Activated naive CD4-positive, alpha-beta T cell (primary cell): ENCODE measurements at places on chromosomes 1 and 21.

GRCh38 chr1:240999826-241000225 is 357.2 kb downstream of the RGS7 start:
- DNase-seq = no peak

DNA sequence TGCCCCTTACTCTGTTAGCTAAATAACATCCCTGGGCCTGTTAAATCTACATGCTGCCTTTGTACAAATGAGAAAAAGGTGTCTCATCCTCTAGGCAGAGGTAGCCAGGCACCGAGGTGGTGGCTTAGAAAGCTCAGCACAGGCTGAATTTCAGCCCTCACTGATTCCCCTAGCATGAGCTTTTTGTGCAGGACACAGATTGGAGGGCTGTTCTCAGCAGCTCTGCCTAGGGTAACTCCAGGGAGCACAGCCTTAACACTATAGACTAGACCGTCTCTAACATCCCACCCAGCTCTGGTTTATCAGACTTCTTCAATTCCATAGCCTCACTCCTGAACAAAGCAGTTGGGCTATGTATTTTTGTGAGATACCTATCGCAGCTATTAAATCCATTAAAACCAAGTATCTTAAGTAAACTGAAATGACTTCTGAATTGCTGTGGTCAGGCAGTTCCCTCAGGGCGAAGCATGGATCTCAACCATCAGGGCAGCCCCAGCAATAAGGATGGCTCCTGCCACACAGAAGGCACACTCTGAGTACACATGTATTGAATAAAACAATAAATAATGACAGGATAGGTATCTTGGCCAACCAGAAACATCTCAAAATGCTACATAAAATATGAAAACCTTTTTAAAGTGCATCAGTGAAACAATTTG is 14.8 kb downstream of the S100A6 start:
- no peak for DNase-seq

DNA sequence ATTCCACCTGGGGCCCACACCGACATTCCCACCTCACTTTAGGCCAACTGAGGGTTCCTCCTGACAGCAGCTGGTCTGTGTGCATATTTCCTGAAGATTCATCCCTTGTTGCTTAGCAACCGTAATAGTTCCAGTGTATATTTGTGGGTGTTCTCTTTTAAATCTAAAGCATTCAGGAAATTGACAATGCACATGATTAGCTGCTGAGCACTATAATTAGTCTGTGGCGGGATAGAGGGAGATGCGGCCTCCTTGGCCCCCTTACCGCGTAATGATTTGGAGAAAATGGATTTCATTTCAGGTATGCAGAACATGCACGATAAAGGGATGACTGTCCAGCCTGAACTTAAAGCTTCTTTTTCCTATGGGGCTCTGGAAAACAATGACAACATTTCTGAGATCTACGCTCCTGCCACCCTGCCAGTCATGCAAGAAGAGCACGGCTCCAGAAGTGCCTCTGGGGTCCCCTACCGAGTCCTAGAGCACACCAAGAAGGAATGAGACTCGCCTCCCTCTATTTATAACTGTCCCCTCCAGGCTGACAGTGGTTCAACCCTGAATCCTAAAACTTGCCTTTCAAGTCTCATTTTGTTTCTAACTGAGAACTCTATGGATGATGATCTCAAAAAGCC is 33.8 kb upstream of the RCAN3 start:
- no peak for DNase-seq

DNA sequence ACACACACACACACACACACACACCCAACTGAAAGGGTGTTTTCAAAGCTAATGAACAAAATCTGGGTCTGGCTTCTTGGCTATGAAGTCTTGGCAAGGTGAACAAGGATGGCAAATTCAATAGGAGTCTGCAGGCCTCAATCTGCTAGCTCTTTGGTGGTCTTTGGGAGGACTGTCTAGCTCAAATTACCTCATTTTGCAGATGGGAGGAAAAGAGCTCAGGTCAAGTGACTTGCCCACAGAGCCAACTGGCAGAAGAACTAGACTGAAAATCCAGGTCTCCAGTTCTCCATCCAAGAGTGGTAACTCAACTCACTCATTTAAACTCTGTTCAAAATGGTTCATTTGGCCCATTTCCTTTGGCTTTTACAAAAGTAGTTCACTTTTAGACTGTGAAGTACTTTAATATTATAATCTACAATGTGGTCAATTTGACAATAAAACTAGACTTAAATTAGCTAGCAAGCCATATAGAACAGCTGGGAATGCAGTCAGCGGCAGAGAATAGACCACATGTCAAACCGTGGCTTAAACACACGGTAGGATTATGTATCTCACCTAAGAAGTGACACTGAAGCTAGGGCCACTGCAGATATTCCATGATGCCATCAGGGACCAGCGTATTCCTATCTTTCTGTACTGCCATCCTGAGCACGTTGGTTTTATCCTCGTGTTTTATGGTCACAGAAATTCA is 112.9 kb downstream of the APP start:
- no peak for DNase-seq

DNA sequence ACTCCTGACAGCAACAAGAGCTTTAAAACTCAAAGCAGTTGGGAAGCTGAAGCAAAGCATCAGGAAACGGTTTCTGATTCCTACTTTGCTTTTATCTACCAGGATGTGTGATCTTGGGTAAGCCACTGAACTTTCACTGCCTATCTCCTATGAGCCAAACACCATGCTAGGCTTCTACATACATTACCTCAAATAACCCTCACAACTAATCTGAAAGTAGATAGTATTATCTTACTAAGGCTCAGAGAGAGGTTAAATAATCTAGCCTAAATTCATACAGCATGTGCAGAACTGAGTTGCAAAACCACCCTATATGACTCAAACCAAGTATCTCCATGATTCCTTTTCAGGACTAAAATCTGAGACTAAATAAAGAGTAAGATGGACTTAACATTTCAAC is 83.8 kb downstream of the EVI5 start:
- DNase-seq = no peak

GRCh38 chr1:240991230-240991629 is 365.8 kb downstream of the RGS7 start:
- no peak for DNase-seq

DNA sequence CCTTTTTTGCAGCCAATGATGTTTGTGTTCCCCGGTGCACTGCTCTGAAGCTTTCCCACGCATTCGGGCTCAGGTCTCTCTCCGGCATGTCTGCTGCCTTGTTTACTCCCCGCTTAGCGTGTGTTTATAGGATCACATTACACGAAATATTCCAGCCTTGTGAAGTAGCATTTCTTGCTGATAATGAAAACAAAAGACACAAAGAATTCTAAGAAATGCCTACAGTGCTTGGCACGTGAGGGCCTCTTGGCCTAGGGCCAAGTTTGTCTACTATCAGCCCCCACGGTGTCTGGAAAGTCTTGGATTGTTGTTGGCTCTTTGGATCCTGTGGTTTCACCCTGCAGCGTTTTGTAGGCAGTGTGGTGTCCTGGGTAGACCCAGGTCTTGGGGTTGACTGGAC is 11.2 kb upstream of the GSTM4 start:
- DNase-seq = no peak

GRCh38 chr21:35840949-35841348 is 219.4 kb downstream of the SETD4 start:
- no peak for DNase-seq

DNA sequence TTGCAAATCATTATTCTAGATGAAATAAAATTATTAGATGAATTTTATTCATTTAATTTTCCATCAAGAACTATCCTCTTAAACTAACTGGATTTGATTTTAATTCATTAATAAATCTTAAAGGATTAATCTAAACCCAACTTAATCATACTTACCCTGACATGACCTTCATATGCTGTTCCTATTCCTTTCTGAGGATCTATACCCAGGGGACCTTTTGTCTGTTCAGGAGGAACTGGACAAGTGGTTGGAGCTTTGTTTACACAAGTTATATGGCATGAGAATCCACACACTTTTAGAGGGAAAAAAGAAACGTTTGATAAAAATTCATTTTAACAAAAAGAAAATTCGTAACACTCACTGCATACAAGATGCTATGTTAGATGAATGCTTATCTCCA is 95.2 kb downstream of the COQ8A start:
- no peak for DNase-seq

DNA sequence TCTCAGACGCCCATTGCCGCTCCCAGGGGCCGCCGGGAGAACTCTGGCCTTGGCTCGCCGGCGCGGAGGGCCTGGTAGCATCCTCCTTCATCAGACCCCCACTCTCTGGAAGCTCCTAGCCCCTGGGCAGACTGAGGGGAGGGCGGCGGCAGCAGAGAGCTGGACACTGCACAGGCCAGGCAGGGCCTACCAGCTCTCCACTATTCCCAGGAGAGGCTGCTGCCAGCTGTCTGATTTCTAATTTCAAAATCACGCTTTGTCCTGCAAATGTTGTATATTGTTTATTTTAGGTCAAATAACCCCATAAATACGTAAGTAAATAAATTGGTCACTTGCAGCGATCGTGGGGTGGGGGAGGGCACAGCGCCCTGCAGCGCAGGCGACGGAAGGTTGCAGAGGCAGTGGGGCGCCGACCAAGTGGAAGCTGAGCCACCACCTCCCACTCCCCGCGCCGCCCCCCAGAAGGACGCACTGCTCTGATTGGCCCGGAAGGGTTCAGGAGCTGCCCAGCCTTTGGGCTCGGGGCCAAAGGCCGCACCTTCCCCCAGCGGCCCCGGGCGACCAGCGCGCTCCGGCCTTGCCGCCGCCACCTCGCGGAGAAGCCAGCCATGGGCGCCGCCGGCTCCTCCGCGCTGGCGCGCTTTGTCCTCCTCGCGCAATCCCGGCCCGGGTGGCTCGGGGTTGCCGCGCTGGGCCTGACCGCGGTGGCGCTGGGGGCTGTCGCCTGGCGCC is at the start of gene MTARC1:
MTARC1 (plus strand) TSS at position 577 of the 732 bp plus-strand sequence; CDS start at position 609, 32 bp downstream.
- no peak for DNase-seq

DNA sequence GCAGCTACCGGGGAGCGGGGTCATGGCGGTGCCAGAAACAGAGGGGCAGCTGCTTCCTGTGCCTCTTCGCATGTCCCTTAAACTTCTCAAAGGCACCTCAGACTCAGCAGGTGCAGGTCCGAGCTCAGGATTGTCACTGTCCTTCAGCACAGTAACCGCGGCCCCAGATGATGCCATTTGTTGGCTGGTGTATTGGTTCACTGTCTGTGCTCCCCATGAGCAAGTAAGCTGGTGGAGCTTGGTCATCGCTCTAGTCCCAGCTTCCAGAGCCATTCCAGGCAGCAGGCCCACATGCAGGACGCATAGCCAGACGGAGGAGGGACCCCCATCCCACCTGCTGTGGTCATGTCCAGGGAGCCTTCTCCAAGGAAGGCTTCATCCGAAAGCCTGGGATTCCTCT is 154.0 kb upstream of the AJAP1 start:
- DNase-seq = no peak

GRCh38 chr1:210302501-210302900 is 26.2 kb upstream of the HHAT start:
- DNase-seq = no peak

GRCh38 chr1:111553196-111553595 is 49.8 kb upstream of the ADORA3 start:
- no peak for DNase-seq

GRCh38 chr1:208584167-208584755 is 340.1 kb upstream of the PLXNA2 start:
- no peak for DNase-seq

DNA sequence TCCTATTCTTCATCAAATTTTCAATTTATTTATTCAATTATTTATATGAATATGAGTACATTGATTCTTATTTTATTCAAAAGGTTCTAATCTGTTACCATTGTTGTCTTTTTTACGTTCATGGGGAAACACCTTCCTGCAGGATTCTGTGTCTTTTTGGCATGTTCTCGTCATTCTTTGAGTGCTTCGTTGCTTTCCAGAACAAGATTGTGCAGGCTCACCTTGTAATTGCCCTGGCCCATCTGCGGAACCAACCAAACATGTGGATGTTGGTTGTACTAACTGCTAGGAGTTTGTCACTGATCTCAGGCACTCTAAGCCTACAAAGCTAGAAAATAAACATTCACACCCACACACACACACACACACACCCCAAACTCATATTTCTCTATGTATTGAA is 182.1 kb downstream of the TTLL7 start:
- no peak for DNase-seq

DNA sequence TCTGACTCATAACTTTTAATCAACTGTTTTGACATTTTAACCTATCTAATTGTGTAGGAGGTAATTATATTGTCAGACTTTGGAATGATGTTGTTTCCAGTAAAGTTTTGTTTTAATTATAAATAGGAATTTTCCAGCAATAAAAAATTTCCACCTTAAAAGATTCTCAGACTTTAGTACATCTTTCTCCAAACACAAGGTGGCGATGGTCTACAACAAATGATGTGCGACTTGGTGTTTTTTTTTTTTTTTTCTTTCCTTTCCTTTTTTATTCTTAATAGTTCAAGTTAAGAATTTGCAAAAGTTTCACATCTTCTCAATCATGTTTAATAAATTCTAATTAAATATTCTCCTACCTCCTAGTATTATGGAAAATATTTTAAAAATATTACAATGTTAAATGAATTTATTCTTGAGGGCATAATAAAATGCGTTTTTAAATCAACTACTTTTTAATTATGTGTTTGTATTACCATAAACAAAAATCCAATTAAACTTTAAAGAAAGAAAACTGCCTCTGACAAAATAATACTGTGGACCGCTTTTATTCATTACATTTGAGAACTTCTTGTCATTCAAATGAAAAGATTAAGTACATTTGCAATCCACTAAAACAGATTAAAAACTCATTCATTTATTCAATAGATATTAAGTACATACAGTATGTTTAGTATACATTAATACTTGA is 4.4 kb upstream of the ADAMTS1 start:
- DNase-seq = no peak

- DNase-seq = no peak
Observed at GRCh38 chr1:204455063-204455830, 39.4 kb downstream of the PIK3C2B start.

GRCh38 chr1:162141281-162142054 is 72.0 kb downstream of the NOS1AP start:
- DNase-seq = no peak

GRCh38 chr1:220040028-220040596 is 6.2 kb downstream of the EPRS1 start:
- no peak for DNase-seq

GRCh38 chr1:7009741-7010525 is 224.7 kb downstream of the CAMTA1 start:
- no peak for DNase-seq

DNA sequence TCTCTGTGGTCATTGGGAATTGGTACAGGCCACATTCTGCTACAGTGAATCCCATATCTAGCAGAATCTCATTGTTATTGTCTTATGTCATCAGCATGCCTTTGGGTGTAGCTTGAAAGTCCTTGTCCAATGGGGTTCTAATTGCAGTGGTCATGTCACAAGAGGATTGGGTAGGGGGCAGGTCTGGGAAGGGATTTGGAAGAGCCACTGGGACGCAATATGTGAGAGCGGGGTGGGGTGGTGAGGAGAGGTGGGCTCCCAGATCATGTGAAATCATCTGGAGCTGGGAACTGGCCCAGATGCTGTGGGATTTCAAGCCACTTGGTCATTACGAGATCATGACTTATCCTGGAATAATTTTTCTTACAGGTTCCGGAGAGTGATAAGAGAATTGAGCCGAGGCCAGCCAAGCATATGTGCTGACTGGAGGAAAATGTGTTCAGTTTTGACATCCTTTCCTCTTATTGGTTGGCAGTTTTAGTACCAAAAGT is 16.3 kb downstream of the CNIH3 start:
- no peak for DNase-seq
